ENCODE measurements at places on chromosomes 4 and X.

GRCh38 chr4:56200275-56200674 lies 187.0 kb downstream of the AASDH start:
- no peak for DNase-seq

- no peak for DNase-seq
Observed at GRCh38 chr4:20126906-20127305, 124.8 kb upstream of the SLIT2 start.

DNA sequence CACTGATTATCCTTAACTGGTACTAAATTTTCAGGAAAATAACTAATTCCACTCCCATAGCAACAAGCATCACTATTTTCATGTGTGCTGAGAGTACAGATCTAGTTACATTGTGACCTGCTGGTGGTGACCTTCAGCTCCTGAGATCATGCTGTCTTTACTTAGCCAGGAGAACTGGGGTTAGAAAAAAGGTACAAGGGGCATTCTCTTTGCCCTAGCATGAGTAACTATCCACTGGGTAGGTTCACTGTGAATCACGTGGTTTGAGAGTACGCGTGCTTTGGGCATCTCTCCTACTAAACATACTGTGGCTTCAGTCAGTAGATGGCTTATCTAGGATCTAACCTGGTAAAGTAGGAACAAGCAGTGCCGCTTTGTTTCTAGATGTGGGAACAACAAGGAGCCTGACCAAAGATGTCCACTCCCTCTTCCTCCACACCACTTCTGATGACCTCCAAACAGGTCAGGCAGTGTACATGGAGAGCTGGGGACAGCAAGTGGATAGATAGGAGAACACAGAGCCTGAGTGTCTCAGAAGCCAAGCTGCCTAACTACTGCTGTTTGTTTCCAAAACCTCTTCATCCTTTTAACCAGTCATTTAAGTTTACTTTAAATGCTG lies 90.2 kb downstream of the CBR4 start:
- DNase-seq: no peak

GRCh38 chr4:151432654-151433053 lies 23.7 kb downstream of the FHIP1A start:
- no peak for DNase-seq

- no peak for DNase-seq
Observed at GRCh38 chr4:48738856-48739255, 41.2 kb downstream of the FRYL start.

Measured in progenitor cell of endocrine pancreas (in vitro differentiated cells).